ENCODE measurements at places on chromosomes 5 and 9.
A peak's percentile ranks its signal among the peaks of the same experiment; 100 is the strongest.

- H3K27me3 ChIP-seq = no peaks in the 10 kb centered on the region
- peak overlapping the region; percentile 55 for H3K4me3 ChIP-seq
- peak; percentile 99 for DNase-seq
- no peaks in the 10 kb centered on the region for H3K36me3 ChIP-seq
- peak overlapping the region; percentile 84 for H3K27ac ChIP-seq
Measured at GRCh38 chr5:82356808-82357671, 78.9 kb upstream of the RPS23 start.

DNA sequence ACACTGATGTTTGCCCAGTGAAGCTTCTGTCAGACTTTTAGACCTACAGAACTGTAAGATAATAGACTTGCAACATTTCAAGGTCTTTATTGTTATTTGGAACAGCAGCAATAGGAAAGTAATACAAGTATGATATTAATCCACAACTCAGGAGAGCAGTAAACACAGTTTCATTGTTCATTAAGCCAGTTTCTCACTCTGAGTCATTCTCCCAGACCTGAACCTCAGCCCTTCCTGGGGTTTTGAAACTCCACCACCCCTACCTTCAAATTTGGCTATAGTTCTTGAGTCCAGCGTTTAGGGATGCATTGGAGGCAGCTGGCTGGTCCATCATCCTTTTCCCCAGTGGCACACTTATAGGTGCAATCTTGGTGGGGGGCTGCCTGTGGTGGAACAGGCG lies 203.2 kb downstream of the RAB3C start:
- peaks cover 100% of the 10 kb centered on the region for H3K27me3 ChIP-seq
- H3K27ac ChIP-seq = no peak overlapping the region
- H3K4me1 ChIP-seq = no peaks in the 10 kb centered on the region
- no peaks in the 10 kb centered on the region for H3K36me3 ChIP-seq
- DNase-seq = no peak

- H3K4me3 ChIP-seq = no peak overlapping the region
- H3K36me3 ChIP-seq = peaks cover 21% of the 10 kb centered on the region
- no peaks in the 10 kb centered on the region for H3K27me3 ChIP-seq
- DNase-seq = peak; percentile 81
- no peaks in the 10 kb centered on the region for H3K4me1 ChIP-seq
Measured at GRCh38 chr9:137236238-137236935, 4.7 kb upstream of the TUBB4B start.

DNA sequence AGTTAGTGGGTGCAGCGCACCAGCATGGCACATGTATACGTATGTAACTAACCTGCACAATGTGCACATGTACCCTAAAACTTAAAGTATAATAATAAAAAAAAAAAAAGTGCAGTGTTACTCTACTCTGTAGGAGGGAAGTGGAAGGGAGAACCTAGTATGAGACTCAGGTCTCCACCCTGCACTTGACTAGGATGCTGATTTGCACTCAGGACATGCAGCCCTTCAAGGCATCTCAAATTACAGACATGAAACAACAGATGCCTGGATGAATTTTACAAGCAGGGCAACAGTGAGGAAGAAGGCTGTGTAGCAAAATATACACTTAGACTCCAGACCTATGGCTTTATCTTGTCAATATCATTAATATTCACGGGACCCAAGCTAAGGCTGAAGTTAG lies 16.5 kb downstream of the TRIM32 start:
- H3K27me3 ChIP-seq = no peaks in the 10 kb centered on the region
- DNase-seq = no peak
- H3K4me3 ChIP-seq = no peak overlapping the region
- H3K36me3 ChIP-seq = peaks cover 17% of the 10 kb centered on the region
- no peak overlapping the region for H3K27ac ChIP-seq

GRCh38 chr5:67998709-67999261 lies 216.8 kb upstream of the PIK3R1 start:
- H3K4me3 ChIP-seq = peak overlapping the region; percentile 53
- peaks cover 24% of the 10 kb centered on the region for H3K4me1 ChIP-seq
- DNase-seq = peak; percentile 88
- H3K36me3 ChIP-seq = peaks cover 7% of the 10 kb centered on the region

DNA sequence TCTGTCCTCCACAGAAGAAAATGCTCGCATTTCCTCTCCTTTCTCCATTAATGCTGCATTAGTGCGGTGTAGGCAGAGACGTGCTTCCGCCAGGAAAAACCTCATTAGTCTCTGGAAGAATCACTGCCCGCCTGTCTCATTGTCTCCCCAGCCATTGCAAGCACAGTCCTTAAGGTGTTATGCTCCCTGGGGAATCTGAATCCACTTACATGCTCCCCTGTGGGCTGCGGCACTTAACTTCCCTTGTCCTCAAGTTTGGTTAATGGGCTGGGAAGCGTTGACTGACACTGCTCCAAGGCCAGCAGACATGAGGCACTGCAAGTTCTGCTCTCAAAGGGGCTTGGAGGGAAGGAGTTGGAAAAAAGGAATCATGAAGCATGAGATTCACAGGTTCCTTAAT lies 41.6 kb downstream of the TARS1 start:
- DNase-seq = no peak
- H3K27ac ChIP-seq = no peak overlapping the region
- no peaks in the 10 kb centered on the region for H3K4me1 ChIP-seq
- peaks cover 45% of the 10 kb centered on the region for H3K36me3 ChIP-seq
- H3K4me3 ChIP-seq = no peak overlapping the region

GRCh38 chr5:14136228-14136627 lies 6.9 kb upstream of the TRIO start:
- no peak for DNase-seq
- no peak overlapping the region for H3K27ac ChIP-seq
- peaks cover 4% of the 10 kb centered on the region for H3K4me1 ChIP-seq
- H3K36me3 ChIP-seq = no peaks in the 10 kb centered on the region
- no peak overlapping the region for H3K4me3 ChIP-seq

- no peaks in the 10 kb centered on the region for H3K27me3 ChIP-seq
- no peak overlapping the region for H3K27ac ChIP-seq
- peaks cover 22% of the 10 kb centered on the region for H3K4me1 ChIP-seq
- peak; percentile 40 for DNase-seq
Measured at GRCh38 chr9:3858961-3859360, 333.2 kb upstream of the RFX3 start.

- H3K36me3 ChIP-seq = no peaks in the 10 kb centered on the region
- no peak overlapping the region for H3K27ac ChIP-seq
- H3K27me3 ChIP-seq = no peaks in the 10 kb centered on the region
- H3K4me1 ChIP-seq = no peaks in the 10 kb centered on the region
Measured at GRCh38 chr9:72305707-72306106, 59.3 kb downstream of the ZFAND5 start.

DNA sequence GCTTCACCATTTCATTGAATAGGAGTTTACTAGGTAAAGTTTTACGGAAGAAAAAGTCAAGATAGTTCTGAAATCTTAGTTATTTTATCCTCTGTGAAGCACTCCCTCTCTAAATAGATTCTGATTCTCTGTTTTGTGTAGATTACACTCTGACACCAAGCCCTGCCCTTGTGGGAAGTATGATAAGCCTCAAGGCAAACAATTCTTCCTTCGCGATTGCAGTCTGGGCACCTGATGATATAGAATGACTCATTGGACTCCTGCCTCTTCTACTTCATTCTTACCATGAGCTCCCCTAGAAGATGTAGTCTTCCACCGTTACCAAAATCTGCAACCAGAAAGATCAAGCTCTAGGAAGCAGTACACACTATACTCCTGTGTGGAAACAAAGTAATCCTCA lies 626.9 kb upstream of the PTGER4 start:
- H3K27me3 ChIP-seq = no peaks in the 10 kb centered on the region
- H3K36me3 ChIP-seq = no peaks in the 10 kb centered on the region
- H3K27ac ChIP-seq = no peak overlapping the region
- peaks cover 7% of the 10 kb centered on the region for H3K4me1 ChIP-seq
- DNase-seq = peak; percentile 54
- H3K4me3 ChIP-seq = no peak overlapping the region

GRCh38 chr5:8944005-8944404 lies 601.9 kb downstream of the SEMA5A start:
- no peaks in the 10 kb centered on the region for H3K4me1 ChIP-seq
- no peaks in the 10 kb centered on the region for H3K27me3 ChIP-seq
- DNase-seq = peak; percentile 28

GRCh38 chr9:78253285-78253684 lies 17.4 kb downstream of the CEP78 start:
- H3K4me3 ChIP-seq = no peak overlapping the region
- H3K4me1 ChIP-seq = no peaks in the 10 kb centered on the region
- DNase-seq = no peak

GRCh38 chr5:42526179-42526578 lies 102.9 kb downstream of the GHR start:
- H3K27me3 ChIP-seq = no peaks in the 10 kb centered on the region
- H3K27ac ChIP-seq = no peak overlapping the region
- no peak overlapping the region for H3K4me3 ChIP-seq
- H3K36me3 ChIP-seq = peaks cover 6% of the 10 kb centered on the region
- DNase-seq = no peak

- no peak overlapping the region for H3K27ac ChIP-seq
- no peak overlapping the region for H3K4me3 ChIP-seq
- H3K27me3 ChIP-seq = no peaks in the 10 kb centered on the region
- no peaks in the 10 kb centered on the region for H3K36me3 ChIP-seq
Measured at GRCh38 chr5:157047898-157048297, 11.0 kb downstream of the HAVCR1 start.

DNA sequence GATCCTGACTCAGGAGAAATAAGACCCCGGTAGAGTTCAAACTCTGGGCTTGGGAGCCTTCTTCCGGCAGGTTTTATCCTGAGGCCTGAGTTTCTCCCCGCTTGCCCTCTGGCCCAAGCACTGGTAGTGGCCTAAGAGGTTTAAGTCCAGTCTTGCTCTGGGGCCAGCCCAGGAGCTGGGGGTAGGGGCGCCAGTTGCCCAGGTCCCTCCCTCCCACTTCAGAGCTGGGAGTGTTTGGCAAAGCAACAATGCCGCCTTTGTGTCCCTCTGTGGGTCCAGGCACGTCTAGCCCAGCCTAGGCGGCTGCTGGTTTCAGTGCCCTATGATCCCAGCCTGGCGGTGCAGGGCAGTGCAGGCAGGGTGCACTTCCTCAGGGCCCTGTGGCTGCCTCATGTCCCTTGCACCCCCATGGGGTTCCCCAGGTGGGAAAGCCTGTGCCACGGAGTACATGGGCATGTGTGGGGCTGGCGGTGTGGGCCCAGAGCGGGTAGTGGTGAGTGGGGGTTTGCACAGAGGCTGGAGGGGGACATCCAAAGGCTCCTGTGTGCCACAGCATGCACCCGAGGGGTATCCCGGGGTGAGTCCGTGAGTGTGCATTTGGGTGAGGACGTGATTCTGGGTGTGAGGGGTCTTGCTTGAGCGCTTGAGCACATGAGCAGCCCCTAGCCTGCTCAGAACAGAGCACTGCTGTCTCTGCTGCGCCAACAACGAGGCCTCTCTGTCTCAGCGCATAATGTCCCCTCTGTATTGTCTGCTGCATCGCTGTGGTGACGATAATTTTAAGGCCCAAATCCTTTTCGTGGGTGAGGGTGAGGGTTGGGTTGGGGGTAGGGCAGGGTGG lies 61.7 kb upstream of the PSD2 start:
- H3K27ac ChIP-seq = no peak overlapping the region
- DNase-seq = no peak
- H3K36me3 ChIP-seq = no peaks in the 10 kb centered on the region
- H3K27me3 ChIP-seq = no peaks in the 10 kb centered on the region
- H3K4me1 ChIP-seq = peaks cover 5% of the 10 kb centered on the region
- no peak overlapping the region for H3K4me3 ChIP-seq

GRCh38 chr5:87770601-87771121 lies 357.9 kb upstream of the CCNH start:
- no peak for DNase-seq
- H3K27me3 ChIP-seq = peaks cover 64% of the 10 kb centered on the region
- H3K36me3 ChIP-seq = no peaks in the 10 kb centered on the region
- H3K27ac ChIP-seq = no peak overlapping the region
- no peak overlapping the region for H3K4me3 ChIP-seq

DNA sequence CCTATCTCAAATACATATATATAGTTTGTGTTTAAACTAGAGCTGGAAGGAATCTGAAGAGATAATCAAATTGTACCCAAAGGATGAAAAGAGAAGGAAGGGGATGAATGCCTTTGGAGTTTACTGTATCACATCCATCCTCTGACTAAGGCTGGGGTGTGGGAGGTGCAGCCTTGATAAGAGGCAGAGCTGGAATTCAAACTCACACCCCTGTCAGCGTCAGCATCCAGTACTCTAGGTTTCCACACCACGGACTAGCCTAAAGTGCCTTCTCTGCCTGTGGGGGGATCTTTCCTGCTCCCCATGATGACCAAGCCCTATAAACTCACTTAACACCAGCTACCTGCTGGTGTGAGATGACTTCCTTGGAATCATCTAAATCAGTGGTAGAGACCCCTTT lies 48.1 kb downstream of the EPB41L4B start:
- no peak overlapping the region for H3K27ac ChIP-seq
- H3K36me3 ChIP-seq = peaks cover 6% of the 10 kb centered on the region
- no peak for DNase-seq
- no peaks in the 10 kb centered on the region for H3K27me3 ChIP-seq

- no peaks in the 10 kb centered on the region for H3K27me3 ChIP-seq
- DNase-seq = no peak
- no peak overlapping the region for H3K4me3 ChIP-seq
Measured at GRCh38 chr9:113522858-113523257, 59.3 kb downstream of the RGS3 start.

DNA sequence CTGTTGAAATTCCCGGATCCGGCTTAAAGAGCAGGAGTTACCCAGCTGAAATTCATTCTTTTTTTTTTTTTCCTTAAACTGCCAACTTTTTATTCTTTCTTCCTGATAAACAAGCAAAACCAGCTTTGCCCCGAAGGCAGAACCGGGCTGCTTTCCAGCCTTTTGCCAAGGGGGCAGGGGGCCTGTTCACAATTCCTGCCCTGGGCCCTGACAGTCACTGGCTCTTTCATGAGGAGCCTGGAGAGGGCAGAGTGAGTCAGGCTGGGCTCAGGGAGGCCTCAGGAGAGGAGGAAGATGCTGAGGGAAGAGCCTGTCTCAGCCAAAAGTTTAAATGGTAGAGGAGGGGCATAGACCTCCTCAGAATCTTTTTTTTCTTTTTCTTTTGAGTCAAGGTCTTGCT lies 4.8 kb downstream of the GLIPR2 start:
- peak; percentile 50 for DNase-seq
- H3K4me3 ChIP-seq = no peak overlapping the region
- H3K4me1 ChIP-seq = peaks cover 11% of the 10 kb centered on the region

DNA sequence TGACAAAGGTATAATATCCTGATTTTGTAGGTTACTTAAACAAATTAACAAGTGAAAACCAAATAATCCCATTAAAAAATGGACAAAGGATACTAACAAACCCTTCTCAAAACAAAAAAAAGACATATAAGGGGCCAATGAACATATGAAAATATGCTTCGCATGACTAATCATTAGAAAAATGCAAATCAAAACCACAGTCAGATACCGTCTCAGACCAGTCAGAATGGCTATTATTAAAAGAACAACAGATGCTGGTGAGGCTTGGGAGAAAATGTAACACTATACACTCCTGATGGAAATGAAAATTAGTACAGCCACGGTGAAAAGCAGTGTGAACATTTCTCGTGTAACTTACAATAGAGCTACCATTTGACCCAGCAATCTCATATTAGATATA lies 1542.2 kb upstream of the CDH9 start:
- no peaks in the 10 kb centered on the region for H3K27me3 ChIP-seq
- H3K4me3 ChIP-seq = no peak overlapping the region
- H3K4me1 ChIP-seq = peaks cover 25% of the 10 kb centered on the region
- H3K36me3 ChIP-seq = peaks cover 2% of the 10 kb centered on the region
- H3K27ac ChIP-seq = peak overlapping the region; percentile 50

- peak; percentile 20 for DNase-seq
- H3K36me3 ChIP-seq = peaks cover 11% of the 10 kb centered on the region
- peaks cover 3% of the 10 kb centered on the region for H3K4me1 ChIP-seq
- no peak overlapping the region for H3K27ac ChIP-seq
- H3K4me3 ChIP-seq = no peak overlapping the region
- H3K27me3 ChIP-seq = no peaks in the 10 kb centered on the region
Measured at GRCh38 chr9:79581388-79581787, 9.6 kb downstream of the TLE4 start.

- peaks cover 13% of the 10 kb centered on the region for H3K4me1 ChIP-seq
- DNase-seq = peak; percentile 28
- peak overlapping the region; percentile 47 for H3K27ac ChIP-seq
- H3K27me3 ChIP-seq = no peaks in the 10 kb centered on the region
Measured at GRCh38 chr9:29214690-29215253, 1641.5 kb upstream of the C9orf72 start.
